ENCODE measurements at places on chromosomes 16 and 17.

GRCh38 chr16:89261691-89262563, 44.4 kb downstream of the ZNF778 start:
- no peak for DNase-seq

- DNase-seq: no peak
Measured at GRCh38 chr17:80751946-80752581, 207.4 kb downstream of the RPTOR start.

GRCh38 chr17:44033861-44034408, 19.2 kb upstream of the TMEM101 start:
- DNase-seq: no peak

DNA sequence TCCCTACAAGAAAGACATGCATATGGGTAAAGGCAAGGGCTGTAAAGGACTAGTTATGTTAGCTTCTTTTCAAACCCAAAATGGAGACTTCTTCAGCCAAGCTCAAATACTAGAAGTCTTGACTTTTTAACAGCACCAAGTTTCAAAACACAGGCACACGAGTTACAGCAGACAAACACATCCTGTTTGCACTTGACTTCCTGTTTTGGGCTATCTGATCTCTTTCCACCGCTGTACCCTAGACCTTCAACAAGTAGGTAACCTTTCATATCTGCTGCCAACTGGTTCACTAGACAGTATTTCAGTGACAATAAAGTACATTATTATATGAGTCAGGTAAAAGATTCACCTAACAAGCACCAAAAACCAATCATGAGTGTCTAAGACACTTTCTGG, 12.3 kb downstream of the RFFL start:
- DNase-seq: no peak

DNA sequence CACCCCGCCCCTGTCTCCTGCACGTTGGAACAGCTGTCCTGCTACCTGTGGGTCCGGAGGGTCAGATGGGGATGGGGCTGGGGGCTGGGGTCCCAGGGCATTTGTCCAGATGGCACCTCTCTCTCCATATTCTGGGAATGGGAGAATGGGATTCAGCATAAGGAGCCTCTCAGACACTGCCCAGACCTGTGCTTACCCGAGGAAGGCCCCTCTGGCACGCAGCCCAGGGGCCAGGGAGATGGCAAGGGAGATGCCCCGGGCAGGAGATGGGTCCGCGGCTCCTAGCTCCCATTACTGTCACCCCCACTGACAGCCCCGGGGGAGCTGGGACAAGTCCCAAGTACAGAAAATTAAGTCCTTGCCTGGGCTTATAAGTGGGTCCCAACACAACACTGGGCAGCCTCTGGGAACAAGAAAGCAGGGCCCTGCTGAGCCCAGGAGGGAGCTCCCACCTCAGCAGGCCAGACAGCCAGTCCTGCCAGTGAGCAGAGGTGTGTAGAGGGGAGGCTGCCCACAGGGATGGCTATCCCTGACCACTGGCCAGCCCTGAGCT, 1.8 kb downstream of the VASN start:
- DNase-seq: no peak

DNA sequence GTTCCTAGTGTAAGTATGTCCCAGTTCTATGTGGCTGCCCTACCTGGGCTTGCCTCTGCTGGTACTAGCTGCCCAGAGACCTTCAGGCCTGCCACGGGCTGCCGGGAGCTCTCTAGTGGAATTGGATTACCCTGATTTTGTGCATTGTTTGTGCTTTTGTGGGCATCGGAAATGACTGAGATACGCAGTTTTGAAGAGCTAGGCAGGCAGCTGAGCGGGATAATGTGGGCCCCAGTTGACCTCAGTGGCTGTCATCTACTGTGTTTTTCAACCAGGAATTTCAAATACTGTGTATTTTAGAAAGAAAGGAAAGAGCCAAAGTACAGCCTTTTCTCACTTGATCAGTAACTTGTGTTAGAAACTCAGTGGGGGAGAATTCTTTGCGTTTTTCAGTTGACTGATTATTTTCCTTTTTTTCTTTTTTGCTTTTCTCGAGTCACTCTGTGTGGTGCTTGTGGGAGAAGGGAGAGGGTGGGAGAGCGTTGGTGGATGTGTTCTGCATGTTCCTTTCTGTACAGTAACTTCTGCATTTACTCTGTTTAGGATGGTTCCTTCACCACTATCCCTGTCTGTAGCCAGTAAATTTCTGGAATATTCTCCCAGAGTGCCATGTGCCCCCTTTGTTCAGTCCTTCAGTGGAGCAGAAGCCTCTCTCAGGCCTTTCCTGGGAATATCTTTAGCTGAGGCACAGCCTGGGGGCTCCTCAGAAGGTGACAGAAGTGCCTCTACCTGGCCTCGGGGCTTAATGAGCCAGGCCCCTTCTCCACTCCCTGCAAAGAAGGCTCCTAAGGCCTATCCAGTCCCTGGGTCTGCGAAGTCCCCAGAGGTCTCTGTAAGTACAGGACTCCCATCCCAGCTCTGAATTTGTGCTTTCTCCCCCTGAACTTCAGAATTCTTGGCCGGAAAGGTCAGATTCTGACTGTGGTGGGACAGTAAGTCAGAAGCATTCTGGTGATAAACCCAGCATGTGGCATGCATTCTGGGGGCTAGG, 15.0 kb upstream of the SLC12A3 start:
- no peak for DNase-seq

- no peak for DNase-seq
Measured at GRCh38 chr17:46192189-46192438, 1.1 kb downstream of the KANSL1 start.

DNA sequence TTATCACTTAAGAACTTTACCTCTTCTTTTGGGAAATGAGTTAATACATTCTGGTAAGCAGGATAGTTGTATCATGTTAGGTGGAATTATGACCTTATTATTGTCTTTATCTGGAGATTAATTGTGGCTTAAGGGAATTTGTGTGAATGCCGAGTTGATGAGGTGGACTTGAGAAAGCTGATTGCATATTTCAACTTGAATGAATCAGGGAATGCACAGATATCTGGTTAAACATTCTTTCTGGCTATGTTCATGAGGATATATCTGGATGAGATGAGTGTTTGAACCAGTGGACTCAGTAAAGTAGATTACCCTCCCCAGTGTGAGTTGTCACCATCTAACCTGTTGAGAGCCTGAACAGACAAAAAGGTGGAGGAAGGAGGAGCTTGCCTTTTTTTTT, 326.1 kb upstream of the GOT2 start:
- DNase-seq: no peak

GRCh38 chr16:10896165-10896564, 19.2 kb downstream of the CIITA start:
- no peak for DNase-seq

DNA sequence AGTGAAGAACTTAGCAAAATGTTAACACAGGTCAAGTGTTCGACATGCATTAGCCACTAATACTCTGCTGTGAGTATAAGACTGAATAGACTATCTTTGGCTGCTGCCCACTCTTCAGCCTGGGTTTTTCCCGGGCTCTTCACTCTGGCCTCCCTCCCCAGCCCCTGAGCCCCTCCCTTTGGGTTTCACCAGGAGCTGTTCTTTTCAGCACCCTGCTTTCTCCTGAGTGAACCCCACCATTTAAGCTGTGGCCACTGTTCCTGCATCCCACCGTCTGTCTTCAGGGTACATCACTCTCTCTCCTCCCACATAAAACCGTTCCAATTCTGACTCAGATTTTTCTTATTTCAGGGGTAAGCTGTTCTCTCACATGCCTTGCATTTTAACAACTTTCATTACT, 92.0 kb upstream of the ASIC2 start:
- DNase-seq: no peak

DNA sequence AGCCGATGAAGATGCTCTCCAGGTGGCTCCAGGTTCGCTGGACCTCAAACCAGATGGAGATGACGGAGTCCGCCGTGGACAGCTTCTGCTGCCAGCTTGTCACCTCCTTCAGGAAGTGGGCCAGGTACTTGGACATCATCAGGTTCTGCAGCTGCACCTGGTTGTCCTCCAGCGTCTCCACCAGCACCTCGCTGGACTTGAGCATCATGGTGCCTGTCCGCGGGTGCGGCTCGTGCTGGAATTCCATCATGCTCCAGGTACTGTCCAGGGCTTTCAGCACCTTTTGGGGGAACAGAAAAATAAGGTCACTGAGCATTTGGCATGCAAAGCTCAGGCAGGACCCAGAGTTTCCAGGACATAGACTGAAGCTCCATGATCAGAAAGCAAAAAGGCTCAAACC, 69.7 kb downstream of the DNAH17 start:
- DNase-seq: no peak

DNA sequence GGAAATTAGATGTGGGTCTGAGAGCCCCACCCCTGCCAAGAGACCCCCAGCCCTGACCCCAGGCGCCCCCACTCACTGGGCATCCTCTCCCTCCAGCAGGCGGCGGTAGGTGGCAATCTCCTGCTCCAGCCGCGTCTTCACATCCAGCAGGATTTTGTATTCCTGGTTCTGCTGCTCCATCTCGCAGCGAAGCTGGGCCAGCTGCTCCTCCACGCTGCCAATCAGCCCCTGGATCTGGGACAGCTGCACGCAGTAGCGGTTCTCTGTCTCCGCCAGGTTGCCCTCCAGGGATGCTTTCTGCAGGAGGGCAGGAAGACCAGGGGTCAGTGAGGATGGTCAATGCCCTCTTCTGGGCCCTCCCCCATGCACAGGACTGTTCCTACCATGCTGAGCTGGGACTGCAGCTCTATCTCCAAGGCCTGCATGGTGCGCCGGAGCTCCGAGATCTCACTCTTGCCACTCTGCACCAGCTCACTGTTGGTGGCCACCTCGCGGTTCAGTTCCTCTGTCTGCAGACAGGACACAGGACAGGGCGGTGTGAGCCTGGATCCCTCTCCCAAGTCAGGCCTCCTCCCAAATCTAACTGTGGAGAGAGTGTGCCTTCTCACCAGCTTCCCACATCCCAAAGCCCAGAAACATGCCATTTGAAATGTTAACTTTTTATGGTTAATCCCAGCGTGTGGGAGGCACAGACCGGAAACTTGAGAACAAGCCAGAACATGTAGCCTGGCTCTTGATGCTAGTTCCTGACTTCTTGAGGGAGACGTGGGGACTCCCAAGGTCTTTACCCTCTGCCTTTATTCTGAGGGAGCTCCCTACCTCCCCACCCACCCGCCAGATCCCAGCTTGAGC, 3.6 kb downstream of the KRT17 start:
- no peak for DNase-seq

DNA sequence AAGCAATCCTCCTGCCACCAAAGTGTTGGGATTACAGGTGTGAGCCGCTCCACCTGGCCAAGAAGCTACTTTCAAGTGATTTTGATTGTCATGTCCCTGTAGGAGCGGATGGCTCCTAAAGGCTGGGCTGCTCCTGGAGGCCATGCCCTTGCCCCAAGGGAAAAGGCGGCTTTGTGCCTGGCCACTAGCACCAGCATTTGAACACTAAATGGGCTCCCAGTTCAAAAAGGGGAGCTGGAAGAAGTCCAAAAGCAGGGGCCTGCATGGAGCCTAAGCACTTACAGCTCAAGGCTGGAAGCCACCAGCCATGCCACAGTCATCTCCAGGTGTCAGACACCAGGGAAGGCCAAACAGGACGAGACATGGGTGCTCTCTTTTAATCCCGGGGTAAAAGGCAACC, 26.8 kb downstream of the SPHK1 start:
- no peak for DNase-seq

GRCh38 chr16:79437764-79438751, 162.5 kb downstream of the MAF start:
- peak; percentile 70 for DNase-seq

- DNase-seq: no peak
Measured at GRCh38 chr16:86462334-86463084, 47.8 kb upstream of the FOXF1 start.

DNA sequence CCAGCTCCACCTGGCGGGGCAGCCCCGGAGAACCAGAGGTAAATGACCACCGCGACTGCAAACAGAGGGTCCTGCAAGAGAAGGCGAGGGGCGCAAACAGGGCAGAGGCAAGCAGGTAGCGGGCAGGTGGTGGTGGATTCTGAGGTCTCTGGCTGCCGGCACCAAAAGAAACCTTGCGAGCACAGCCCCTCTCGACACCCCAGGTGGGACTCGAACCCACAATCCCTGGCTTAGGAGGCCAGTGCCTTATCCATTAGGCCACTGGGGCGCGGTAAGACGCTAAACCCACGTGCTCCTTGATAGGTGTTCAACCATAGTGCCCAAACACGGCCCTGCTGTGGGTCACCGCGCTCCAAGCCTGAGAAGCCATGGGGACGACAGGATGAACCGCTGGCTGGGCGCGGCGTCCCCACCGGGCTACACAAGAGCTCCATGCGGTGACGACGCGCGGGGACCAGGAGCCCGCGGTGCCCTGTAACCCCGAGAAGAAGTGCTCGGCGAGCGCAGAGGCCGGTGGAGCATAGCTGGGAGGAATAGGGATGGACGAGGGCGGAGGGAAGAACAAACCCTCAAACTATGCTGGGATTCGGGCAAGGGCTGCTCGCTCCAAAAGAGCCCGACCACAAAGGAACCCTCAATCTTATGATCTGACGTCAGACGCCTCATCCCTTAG, 12.4 kb downstream of the ATP5PD start:
- peak; percentile 93 for DNase-seq

- no peak for DNase-seq
Measured at GRCh38 chr17:70454377-70454776, 285.0 kb downstream of the KCNJ2 start.

DNA sequence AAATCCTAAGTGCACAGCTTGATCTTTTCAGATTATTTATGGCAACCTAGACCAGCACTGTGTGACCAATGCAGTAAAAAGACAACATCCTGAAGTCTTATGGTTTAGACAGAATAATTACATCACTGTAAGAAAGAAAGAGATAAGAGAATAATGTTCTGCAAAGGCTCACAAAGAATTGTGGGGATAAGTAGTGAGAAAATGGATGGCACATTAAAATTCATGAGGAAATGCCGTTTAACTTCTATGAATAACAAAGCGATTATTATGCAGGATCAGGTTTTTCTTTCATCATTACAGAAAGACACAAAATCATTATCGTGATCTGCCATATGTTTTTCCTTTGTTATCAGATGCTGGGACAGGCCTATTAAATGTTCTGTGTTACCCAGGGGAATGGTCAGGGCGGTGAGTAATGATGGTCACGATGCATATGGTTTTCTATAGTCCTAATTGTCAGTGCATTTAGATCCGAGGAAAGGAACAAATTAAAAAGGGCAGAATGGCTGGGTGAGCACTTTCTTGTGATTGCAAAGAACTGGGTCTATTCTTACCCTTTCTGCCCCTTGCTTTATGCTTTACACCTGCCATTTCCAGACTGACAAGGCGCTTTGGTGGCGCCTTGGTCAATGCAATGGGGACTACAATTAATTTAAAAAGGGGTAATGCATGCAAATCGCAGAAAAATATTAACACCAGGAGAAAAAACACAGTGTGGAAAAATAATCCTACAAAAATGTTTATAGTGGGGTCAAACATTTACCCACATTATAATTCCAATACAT, 18.1 kb upstream of the DHX40 start:
- no peak for DNase-seq

GRCh38 chr17:57902800-57903759, 52.1 kb downstream of the CUEDC1 start:
- DNase-seq: peak; percentile 90

- no peak for DNase-seq
Measured at GRCh38 chr16:70647441-70648359, 1.3 kb downstream of the IL34 start.
